ENCODE measurements at places on chromosomes 2 and 18.

- DNase-seq, result no peak
These were observed 24.5 kb downstream of the NFATC1 start for GRCh38 chr18:79420033-79420745.

DNA sequence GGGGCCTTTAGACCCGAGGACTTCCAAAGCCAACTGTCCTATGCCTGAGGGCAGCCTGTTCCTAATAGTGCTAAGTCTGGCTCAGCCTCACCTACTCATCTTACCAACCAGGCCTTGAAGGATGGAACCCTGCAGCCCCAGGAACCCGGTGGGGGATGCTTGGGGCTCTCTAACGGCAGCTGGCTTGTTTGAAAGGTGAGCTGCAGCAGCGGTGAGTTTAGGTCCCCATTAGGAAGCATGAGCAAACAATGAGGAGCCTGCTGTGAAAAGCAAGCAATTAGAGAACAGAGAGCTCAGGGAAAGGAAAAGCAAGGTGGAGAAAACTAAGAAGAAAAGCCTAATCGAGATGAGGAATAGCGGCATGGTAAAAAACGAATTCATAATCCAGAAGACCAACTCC, 39.9 kb downstream of the SP110 start:
- no peak for DNase-seq

DNA sequence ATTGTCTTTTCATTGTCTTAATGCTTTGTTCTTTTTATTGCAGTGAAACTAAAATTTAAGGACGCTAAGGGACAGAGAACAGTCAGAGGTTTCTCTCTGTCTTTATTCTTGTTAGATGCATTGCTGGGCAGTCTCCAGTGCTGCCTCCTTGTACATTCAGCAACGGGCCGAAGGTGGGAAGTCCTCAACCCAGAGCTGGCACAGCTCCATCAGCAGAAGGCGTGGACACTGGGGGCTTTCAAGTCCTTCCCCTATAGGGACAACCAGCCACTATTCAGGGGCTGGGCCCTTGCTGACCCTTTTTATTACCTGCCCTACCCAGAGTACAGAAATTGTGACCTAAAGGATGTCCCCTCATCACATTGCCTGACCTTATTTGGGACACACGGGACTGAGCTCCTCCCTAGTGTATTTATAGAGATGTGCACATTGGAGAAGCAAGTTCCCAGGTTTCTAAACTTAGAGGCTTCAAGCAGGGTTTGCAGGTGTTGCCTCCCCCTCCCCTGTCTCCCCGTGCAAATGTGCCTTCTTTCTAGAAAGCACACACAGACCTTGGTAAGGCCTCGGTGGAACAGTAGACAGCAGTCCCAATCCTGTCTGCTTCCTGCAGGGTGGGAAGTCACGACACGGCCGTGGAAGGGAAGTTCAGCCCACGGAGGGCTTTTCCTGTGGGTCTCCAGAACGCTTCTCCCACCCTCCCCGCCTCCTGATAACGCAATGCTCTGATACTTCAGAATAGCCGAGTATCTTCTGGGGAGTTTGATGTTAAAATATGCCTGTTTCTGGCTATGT, 68.2 kb downstream of the ZCCHC2 start:
- DNase-seq, result no peak

GRCh38 chr2:216680951-216681629, 14.3 kb downstream of the IGFBP5 start:
- DNase-seq, result no peak

- DNase-seq, result no peak
These were observed 69.4 kb upstream of the SMAD7 start for GRCh38 chr18:49020129-49020528.

GRCh38 chr2:241803387-241804325, 5.3 kb upstream of the NEU4 start:
- peak; percentile 66 for DNase-seq

- DNase-seq, result no peak
These were observed 66.0 kb downstream of the TCF4 start for GRCh38 chr18:55522011-55522410.

DNA sequence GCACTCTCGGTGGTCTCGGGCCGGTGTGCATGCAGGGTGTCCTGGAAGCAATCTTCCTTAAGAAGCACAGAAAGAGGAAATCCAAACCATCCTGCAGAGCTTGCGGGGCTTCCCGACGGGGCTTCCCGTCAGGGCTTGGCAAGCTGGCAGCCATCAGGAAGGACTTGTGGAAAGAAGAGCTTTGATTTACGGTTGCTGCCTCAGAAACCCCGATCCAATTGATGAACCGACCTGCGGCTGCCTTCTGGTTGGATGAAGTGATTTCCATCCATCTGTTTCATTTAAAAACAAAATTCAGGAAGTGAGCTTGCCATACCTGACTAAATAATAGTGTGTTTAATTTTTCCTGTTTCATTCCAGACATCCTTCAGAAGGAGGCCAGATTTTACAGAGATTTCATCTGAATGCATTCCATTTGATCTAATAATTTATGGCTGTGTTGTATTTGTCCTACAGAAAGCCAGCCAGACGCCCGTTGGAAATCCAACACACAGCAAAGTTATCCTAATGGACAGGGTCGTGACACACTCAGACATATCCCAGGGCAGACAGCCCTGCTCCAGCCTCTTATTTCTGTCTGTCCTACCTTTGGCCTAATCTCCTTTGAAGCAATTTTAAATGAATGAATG, 141.3 kb downstream of the SEPTIN10 start:
- no peak for DNase-seq

DNA sequence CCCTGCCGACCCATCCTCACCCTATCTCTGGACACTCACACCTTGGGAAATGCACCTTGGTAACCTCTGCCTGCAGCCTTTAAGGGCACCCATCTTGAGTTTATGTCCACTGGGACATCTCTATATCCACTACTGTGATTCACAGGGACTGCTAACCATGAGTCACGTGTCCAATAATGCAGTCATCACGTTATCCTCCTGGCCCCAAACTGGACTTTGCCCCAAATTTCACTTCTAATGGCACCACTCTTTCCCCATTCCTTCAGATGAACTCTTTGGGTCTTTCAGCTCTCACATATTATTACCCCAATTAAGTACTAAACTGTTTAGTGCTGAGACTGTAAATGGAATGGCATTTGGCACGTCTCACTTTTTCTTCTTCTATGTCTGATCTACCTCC, 71.2 kb upstream of the TMEM200C start:
- no peak for DNase-seq

DNA sequence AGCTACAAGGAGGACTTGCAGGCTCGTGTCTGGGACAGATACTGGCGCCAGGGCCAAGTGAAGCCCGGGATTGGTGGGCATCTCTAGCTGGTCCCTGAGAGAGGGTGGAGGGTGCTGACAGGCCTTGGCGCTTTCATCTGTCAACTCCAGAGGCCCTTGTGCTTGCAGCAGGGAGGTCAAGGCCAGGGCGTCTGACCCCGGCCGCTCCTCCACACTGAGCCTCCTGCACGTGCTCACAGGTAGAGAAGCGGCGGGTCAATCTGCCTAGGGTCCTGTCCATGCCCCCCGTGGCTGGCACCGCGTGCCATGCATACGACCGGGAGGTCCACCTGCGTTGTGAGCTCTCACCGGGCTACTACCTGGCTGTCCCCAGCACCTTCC, 9.5 kb downstream of the CAPN10 start:
- no peak for DNase-seq

DNA sequence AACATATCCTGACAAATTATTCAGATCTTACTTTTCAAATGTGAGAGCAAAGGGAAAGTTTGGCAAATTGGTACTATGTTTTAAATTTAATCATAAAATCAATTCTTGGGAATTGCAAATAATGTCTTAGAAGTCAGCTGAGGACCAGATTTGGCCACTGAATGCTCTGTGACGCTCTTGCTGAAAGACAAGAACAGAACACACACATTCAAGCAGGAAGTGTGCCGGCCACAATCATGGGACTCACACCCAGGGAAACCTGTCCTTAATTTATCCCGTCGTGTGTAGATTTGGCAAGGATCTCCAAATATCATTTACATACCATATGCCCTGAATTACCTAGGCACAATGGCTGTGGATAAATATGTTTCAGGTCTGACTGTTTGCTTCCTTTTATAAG, 253.1 kb downstream of the TCF4 start:
- DNase-seq, result no peak

DNA sequence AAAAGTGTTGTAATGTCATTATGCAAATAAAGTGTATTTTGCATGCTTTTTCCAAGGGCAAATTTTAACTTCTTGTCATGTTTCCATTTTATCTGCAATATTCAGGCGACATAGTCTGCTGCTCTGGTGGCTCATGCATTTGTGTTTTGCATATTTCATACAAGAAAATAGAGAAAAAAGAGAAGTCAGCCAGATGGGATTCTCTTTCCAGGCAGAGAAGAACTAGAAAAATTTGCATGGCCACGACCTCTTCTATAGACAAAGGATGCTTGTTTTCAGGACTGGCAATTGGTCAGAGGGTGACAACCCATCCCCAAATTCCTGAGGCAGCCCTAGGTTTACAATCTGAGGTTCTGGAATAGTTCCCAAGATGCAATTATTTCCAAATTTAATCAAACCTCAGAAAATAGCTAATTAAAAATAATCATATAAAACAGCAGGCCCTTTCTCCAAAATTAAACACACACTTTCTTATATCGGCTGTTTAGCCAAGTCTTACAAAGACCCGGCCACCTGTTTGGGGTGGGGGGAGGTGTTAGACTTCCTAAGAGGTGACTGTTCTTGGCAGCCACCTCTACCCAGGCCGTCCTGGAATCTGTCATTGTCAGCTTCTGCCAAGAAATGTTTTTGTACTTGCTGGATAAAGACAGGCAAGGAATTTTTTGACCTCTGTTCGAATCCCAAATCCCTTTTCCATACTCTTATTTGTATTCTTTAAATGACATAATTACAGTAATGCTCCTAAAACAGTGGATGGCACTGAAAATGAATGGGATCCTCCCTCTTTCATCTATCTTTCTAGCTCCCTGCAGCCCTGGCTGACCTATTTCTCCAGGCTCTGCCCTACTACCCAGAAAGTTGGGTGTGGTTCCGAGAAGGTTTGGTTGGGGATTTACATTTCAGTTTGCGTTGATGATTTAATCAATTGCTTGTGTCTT, 20.8 kb upstream of the SOS1 start:
- DNase-seq, result no peak

DNA sequence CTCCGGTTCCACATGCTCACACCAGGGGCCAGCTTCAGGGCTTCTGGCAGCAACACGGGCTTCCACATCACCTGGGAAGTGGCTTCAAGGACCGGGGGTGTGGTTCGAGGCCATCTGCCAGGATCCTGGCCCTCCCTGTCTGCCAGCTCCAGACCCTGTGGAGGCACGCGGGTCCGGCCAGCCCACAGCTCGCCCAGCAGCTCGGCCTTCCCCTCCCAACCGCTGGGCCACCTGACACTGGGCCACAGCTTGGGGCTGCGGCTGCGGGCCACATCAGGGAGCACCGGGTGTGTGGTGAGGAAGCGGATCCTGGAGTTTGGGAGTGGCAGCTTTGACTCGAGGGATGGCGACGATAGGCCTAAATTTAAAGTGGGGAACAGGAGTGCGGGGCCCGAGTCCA, 7.0 kb downstream of the C2orf81 start:
- DNase-seq, result no peak

GRCh38 chr18:48493434-48494230, 45.2 kb upstream of the CTIF start:
- no peak for DNase-seq

DNA sequence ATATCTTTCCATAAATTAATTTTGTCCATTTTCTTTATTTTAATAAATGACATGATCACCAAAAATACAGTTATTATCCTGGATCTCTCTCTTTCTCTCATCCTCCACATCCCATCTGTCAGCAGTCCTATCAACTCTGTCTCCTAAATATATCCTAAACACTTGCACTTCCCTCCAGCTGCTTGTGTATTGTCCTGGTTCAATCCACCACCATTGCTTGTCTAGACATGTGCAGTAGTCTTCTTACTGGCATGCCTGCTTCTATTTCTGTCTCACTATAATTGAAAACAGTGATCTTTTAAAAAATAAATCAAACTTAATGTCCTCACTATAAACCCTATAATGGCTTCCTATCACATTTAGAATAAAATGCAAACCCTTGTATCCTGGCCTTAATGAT, 2168.6 kb upstream of the PIK3C3 start:
- no peak for DNase-seq

GRCh38 chr2:33437815-33438214, 38.6 kb upstream of the RASGRP3 start:
- DNase-seq, result no peak

DNA sequence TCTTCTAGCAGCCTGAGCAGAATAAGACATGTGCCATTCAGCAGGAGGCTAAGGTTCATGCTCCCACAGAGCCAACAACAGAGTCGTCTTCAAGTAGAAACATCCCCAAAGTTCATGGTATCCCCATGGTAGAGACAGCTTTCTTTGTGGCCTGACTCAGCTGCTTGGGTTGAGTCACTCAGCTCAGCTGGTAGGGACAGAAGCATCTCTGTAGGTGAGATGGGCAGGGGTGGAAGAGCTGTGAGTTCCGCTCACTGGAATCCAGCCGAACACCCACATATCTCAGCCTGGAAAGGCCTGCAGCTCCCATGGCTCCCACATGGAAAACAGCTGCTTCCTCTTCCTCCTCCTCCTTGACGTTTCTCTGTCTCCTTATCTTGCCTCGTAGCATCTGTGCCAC, 792.7 kb downstream of the RNF144A start:
- no peak for DNase-seq

- DNase-seq, result no peak
These were observed 133.4 kb upstream of the RND3 start for GRCh38 chr2:150620855-150621254.

- no peak for DNase-seq
These were observed 21.3 kb upstream of the CD28 start for GRCh38 chr2:203685081-203685621.

- peak; percentile 48 for DNase-seq
These were observed 27.4 kb upstream of the CHAC2 start for GRCh38 chr2:53740170-53740569.

GRCh38 chr2:238989484-238989883, 141.6 kb downstream of the TWIST2 start:
- no peak for DNase-seq

DNA sequence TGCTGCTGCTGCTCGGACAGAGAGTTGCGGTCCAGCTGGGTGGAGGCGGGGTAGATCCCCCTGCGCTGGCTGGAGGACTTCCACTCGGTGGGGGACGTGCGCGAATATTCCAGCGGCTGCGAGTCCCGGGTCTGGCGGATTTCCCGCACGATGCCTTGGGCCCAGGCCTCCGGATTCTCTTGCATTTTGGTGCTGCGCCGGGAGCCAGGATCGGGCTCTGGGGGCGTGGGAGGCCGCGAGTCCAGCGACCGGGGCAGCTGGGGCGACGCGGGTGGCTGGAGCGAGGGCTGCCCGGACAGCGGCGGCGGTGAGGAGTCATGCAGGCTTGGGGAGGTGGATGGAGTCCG, 4.8 kb downstream of the NT5C1B start:
- no peak for DNase-seq

- DNase-seq, result no peak
These were observed 44.4 kb downstream of the ALPK2 start for GRCh38 chr18:58584200-58585127.

GRCh38 chr2:66428986-66429612, 5.8 kb upstream of the MEIS1 start:
- peak; percentile 81 for DNase-seq
